ENCODE measurements at places on chromosomes 4 and X.
A peak's percentile ranks its signal among the peaks of the same experiment; 100 is the strongest.

DNA sequence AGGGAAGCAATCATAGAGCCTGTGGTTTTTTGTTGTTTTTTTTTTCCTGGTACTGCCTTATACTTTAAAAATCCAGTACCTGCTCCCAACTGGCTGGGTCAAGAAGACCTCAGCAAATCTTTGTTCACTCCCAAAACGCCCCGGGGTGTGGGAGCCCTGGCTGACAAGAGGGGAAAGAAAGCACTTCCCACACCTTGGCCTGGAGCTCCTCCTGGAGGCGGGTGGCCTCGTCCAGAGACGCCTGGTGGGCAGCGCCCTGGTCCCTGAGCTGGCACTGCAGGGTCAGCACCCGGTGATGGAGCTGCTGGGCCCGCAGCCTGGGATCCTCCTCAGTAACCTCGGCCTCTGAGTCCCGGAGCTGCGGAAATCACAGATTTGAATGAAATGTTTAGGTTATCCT is 38.2 kb downstream of the C4orf50 start:
- peak; percentile 38 for DNase-seq

- DNase-seq = no peak
Observed at GRCh38 chrX:12843061-12843667, 23.7 kb upstream of the TLR7 start.

- no peak for DNase-seq
Observed at GRCh38 chr4:155530857-155531256, 135.8 kb upstream of the GUCY1A1 start.

GRCh38 chr4:46956451-46956850 is 36.9 kb downstream of the GABRA4 start:
- DNase-seq = no peak

DNA sequence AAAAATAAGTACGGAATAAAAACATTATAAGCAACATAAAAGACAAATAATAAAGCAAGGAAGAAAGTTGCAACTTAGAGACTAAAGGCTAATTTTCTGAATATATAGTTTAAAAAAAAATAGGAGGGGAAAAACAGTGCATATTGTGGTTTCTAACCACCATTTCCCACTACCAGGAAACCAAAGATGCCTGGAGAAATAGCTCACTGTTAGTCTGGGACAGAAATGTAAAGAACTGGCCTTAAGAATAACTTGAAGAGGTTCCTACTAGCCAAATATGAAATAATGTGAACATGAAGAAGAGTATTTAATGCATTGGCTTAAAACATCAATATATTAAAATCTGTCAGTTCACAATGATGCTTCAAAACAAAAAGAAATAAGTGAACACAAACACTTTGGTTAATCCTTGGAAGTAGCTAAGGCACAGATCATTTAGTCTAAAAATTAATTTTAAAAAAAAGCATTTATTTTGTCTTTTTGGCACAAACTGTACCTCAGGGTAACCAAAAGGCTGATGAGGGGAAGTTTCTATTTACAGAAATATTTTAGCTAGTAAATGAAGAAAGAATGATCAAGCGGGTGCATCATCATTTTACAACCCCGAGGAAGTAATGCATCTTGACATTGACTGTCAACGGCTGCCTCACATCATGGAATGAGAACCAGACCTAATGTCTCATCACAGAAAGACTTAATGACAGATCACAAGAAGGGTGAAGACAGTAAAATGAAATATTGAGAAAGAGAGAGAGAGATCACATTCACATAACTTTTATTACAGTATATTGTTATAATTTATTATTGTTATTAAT is 297.2 kb upstream of the LDB2 start:
- no peak for DNase-seq

DNA sequence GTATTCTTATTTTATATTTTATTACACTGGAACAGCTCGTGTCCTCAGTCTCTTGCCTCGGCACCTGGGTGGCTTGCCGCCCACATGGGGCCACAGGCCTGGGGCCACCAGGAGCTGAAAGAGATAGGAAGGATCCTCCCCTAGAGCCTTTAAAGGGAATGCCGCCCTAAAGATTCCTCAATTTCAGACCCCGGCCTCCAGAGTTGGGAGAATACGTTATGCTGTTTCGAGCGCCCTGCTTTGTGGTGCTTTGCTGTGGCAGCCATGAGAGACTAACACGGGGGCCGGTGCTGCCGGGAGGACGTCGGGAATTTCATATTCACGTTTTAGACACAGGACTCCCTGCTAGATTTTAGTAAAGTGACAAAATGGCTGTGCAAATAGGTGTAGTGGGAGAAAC is 33.2 kb downstream of the ACOX3 start:
- no peak for DNase-seq

- DNase-seq = no peak
Observed at GRCh38 chr4:176709417-176709816, 83.3 kb downstream of the VEGFC start.

DNA sequence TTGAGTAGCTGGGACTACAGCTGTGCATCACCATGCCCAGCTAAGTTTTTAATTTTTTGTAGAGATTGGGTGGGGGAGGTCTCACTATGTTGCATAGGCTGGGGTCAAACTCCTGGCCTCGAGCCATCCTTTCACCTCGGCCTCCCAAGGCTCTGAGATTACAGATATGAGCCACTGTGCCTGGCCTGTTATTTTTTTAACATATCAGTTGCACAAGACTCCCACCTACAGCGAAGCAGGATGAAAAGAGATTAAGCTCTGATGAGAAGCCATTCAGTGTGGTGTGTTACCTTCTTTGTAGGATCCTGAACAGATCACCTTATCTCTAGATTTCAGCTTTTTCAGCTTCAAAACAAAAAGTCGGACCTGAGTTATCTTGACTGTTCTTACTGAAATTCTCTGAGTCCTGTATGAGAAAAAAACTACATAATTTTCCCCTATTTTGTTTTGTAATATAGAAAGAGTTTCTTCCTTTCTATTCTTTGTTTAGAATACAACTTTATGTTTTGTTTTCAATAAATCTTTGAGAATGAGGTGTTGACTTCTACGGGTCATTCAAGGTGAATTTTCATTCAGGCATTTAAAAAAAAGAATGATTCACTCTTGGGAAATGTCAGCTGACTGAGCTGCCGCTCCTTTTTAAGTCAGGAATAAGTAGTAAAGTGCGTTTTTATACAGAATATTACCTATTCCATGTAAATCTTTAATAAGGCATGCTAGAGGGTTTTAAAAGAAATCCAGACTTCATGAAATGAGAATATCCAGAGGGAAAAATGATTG is 134.6 kb downstream of the ARSF start:
- DNase-seq = no peak

GRCh38 chr4:7206911-7207567 is 14.7 kb downstream of the SORCS2 start:
- peak; percentile 90 for DNase-seq

- peak; percentile 80 for DNase-seq
Observed at GRCh38 chr4:107689912-107690587, 30.0 kb downstream of the PAPSS1 start.

GRCh38 chr4:88969271-88969670 is 87.7 kb downstream of the FAM13A start:
- DNase-seq = no peak

GRCh38 chrX:21735038-21735767 is 22.7 kb downstream of the SMPX start:
- no peak for DNase-seq

GRCh38 chr4:124037236-124037635 is 640.6 kb downstream of the SPRY1 start:
- no peak for DNase-seq

DNA sequence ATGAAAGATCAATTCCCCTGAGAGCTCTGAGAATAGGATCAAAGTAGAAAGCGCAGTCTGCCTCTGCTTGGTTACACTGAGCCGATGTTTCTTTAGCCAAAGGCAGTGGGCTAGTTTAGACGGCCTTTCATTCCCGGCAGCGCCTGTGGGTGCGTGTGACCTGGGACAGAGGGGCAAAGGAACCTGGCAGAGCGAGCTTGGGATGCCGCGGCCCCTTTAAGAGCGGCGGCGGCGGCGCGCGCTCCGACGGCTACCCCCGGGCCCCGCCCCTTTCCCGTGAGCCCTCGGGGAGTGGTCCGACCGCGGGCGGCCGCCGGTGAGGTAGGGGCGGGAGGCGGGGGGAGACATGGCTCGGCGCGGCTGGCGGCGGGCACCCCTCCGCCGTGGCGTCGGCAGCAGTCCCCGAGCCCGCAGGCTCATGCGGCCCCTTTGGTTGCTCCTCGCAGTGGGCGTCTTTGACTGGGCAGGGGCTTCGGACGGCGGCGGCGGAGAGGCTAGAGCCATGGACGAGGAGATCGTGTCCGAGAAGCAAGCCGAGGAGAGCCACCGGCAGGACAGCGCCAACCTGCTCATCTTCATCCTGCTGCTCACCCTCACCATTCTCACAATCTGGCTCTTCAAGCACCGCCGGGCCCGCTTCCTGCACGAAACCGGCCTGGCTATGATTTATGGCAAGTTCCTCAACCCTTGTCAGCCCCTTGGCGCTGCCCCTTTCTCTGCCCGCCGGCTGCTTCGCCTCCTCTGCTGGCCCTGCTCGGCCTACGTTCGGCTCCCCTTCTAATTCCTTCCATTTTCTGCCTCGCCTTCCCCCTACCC is at the start of gene SLC9A6:
Gene SLC9A6 (plus strand): TSS at position 279 of the 816 bp plus-strand sequence. CDS start 224 bp downstream, at position 503.
- DNase-seq = peak; percentile 64

GRCh38 chr4:6566391-6567190 is 8.4 kb upstream of the MAN2B2 start:
- DNase-seq = no peak

GRCh38 chr4:108458681-108459080 is 161.7 kb upstream of the RPL34 start:
- DNase-seq = no peak

DNA sequence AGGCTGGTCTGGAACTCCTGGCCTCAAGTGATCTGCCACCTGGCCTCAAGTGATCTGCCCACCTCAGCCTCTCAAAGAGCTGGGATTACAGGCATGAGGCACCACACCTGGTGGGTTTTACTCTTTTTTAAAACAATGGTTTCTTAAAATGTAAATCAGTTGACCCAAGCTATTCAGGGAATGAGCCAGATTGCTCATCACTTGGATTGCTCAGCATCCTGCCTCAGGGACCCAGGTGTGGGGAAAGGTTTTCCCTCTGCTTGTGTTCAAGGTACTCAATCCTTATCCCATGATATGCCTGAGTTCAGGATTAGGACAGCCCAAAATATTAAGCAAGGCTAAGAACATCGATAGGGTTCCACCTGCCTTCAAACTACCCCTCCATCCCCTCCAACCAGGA is 67.4 kb downstream of the CHRNA9 start:
- DNase-seq = no peak

GRCh38 chr4:105042451-105042850 is 104.2 kb upstream of the TET2 start:
- DNase-seq = no peak
